ENCODE measurements at places on chromosomes 3 and 15.

- no peak for DNase-seq
Measured at GRCh38 chr15:70627734-70628548, 135.4 kb downstream of the UACA start.

GRCh38 chr3:149936812-149937230 is 33.9 kb downstream of the PFN2 start:
- no peak for DNase-seq

DNA sequence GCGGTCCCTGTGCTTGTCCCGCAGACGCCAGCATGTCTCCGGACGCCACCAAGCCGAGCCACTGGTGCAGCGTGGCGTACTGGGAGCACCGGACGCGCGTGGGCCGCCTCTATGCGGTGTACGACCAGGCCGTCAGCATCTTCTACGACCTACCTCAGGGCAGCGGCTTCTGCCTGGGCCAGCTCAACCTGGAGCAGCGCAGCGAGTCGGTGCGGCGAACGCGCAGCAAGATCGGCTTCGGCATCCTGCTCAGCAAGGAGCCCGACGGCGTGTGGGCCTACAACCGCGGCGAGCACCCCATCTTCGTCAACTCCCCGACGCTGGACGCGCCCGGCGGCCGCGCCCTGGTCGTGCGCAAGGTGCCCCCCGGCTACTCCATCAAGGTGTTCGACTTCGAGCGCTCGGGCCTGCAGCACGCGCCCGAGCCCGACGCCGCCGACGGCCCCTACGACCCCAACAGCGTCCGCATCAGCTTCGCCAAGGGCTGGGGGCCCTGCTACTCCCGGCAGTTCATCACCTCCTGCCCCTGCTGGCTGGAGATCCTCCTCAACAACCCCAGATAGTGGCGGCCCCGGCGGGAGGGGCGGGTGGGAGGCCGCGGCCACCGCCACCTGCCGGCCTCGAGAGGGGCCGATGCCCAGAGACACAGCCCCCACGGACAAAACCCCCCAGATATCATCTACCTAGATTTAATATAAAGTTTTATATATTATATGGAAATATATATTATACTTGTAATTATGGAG is 79.1 kb downstream of the SMAD6 start:
- no peak for DNase-seq

DNA sequence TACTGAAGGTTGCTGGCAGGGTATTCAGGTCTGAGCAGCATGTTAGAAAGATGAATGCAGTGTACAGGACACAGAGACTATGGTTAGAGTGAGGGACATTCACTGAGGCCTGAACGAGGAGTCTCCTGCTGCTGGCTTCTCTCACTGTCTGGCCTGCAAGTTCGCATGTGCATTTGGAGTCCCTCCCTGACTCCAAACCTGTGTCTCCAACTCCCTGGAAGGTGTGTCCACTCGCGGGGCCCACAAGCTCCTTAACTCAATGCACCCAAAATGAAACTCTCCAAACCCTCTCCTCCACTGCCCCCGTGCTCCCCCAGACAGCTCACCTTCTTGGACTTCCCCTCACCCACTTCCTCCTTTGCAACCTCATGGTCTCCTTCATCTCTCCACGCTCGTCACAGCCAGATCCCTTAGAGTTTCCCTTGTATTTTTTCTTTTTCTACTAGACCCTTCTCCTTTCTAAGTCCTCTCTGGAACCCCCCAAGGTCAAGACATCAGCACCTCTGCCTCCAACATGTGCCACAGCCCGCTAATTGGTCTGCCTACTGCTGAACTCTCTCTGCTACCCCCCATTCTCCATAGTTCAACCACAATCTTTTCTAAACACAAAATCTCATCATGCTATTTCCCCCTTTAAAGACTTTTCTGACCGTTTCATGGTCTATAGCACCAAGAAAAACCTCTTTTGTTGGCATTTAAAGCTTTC is 58.3 kb downstream of the HES1 start:
- no peak for DNase-seq

GRCh38 chr3:138439646-138440045 is 5.2 kb downstream of the ESYT3 start:
- no peak for DNase-seq

DNA sequence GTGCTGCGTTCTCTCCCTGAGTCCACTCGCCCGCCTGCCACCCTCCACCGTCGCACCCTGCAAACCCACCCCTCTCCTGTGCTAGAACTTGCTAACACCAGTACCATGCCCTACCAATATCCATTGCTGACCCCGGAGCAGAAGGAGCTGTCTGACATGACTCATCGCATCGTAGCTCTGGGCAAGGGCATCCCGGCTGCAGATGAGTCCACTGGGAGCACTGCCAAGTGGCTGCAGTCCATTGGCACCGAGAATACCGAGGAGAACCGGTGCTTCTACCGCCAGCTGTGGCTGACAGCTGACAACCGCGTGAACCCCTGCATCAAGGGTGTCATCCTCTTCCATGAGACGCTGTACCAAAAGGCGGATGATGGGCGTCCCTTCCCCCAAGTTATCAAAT is 4.9 kb upstream of the ALAS1 start:
- peak; percentile 64 for DNase-seq

DNA sequence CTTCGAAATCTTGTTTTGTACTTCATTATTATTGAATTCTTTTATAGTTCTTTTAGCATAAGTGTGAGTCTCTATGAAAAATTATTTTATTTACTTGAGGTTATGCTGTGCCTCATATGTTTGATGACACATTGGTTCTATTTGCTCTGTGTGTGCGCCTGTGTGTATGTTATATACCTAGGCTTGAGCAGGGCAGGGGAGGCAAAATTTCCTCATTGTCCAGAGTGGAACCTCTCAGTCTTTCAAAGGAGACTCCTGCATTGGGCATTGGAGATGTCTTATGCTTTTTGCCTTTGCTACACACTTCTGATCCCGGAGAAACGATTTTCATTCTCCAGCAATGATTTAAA is 58.4 kb downstream of the ALCAM start:
- DNase-seq: no peak

GRCh38 chr15:63759752-63760151 is 74.0 kb downstream of the HERC1 start:
- no peak for DNase-seq

DNA sequence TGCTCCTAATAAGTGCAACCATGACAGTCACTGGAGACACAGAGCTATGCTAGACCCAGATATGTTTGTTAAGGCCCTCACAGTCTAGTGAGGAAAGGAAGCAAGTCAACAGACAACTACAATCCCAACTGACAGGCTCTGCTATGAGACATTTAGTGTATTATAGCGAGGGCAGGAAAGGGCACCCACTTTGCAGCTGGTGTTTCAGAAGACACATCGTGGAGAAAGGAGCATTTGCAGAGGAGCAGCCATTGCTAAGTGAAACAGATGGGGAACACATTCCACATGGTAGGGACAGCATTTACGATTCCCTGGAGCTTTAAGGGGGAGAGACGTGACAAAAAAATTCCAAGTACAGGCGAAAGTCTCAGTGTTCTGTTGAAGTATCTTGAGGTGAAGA is 685.6 kb downstream of the AGBL1 start:
- DNase-seq: no peak

- DNase-seq: no peak
Measured at GRCh38 chr3:11213810-11214450, 58.3 kb upstream of the ATG7 start.

DNA sequence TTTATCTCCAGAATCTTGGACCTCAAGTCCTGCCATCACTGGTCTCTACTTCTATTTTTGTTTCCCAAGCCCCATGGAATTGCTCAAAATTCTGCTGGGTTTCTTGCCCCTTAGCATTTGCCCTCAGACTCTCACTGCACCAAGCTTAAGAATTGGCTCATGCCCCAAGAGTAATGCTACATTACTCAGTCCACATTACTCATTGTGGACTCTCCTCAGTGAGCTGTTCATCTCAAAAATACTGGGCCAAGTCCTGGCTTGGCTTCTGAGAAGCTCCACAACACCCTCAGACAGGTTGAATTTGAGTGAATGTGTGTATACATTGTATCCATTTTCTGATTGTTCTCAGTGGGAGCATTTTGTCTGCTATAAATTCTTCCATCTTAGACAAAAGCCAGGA is 364.4 kb upstream of the ARHGEF26 start:
- no peak for DNase-seq

DNA sequence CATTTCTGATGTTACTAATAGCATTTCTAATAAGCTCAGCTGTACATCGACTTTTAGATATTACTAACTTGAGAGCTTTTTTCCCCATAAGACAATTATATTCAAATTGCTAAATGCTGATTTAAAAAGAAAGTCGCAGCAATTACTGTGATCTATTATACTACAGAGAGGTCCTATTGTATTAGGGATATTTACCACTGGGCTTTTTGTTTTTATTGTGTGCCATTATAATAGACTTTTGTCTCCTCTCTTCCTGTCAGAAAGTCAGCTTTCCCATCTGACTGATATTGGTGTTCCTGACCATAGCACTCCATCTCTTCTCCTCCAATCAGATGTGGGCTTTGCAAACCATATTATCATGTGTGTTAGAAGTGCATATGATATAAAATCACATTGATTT is 27.2 kb upstream of the RYR3 start:
- peak; percentile 20 for DNase-seq

DNA sequence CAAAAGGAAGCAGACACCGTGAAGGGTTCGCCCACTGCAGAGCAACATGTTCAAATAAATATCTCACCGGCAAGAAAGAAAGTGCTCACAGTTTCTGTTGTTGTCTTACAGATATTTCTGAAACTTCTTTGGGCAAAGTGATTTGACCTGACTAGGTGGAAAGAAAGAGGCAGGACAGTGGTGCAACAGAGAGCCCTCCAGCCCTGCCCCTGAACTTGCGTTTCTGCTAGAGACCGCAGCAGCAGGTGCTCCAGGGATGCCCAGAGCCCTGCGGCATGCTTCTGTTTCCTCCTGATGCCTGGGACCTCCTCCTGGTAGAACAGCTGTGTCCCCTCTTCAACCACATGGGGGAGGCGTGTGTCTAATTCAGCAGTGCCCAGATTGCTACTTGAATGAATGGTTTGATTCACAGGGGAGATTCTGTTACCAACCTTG is 123.4 kb downstream of the ATP10A start:
- no peak for DNase-seq

GRCh38 chr15:70171256-70171886 is 73.7 kb upstream of the TLE3 start:
- no peak for DNase-seq

DNA sequence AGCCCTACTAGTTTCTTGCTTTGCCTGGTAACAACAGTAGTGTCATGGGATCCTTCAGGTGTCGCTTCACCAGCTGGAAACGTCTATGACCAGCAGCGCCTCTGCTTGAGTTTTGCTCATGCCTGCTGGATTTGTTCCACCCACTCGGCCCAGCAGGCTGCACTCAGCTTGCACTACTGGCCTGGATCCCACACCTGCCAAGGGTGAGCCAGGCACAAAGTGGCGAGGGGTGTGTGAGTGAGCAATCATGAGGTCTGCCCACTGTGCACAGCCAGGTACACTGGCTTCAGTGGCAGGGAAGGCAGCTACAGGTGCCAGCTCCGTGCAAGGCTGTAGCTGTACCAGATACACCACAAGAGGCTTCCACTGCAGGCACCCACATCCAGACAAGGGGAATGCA is 282.8 kb downstream of the UBE2E2 start:
- no peak for DNase-seq

- no peak for DNase-seq
Measured at GRCh38 chr15:80891006-80891405, 98.6 kb downstream of the MESD start.

- no peak for DNase-seq
Measured at GRCh38 chr3:172145031-172145686, 105.8 kb downstream of the FNDC3B start.

- DNase-seq: no peak
Measured at GRCh38 chr3:113575206-113575605, 42.9 kb downstream of the SIDT1 start.

- no peak for DNase-seq
Measured at GRCh38 chr15:68113751-68114150, 59.6 kb downstream of the PIAS1 start.

GRCh38 chr3:120416868-120417267 is 33.9 kb downstream of the FSTL1 start:
- no peak for DNase-seq

DNA sequence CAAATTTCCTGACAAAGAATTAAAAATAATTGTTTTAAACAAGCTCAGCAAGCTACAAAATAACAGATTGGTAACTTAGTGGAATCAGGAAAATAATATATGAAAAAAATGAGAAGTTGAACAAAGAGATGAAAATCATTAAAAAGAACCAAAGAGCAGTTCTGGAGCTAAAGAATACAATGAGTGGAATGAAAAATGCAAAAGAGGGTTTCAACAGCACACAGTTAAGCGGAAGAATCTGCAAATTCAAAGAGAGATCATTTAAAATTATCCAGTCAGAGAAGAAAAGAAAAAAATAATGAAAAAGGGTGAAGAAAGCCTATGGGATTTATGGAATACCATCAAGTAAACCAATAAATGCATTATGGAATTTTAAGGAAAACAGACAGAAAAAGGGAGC is 6.2 kb upstream of the GABRR3 start:
- DNase-seq: no peak
